ENCODE measurements at places on chromosomes 16 and 17. TPM values are rescaled to one million over a fixed set of nuclear protein-coding genes. Genes with fewer than 3 reads are reported as not detected.

DNA sequence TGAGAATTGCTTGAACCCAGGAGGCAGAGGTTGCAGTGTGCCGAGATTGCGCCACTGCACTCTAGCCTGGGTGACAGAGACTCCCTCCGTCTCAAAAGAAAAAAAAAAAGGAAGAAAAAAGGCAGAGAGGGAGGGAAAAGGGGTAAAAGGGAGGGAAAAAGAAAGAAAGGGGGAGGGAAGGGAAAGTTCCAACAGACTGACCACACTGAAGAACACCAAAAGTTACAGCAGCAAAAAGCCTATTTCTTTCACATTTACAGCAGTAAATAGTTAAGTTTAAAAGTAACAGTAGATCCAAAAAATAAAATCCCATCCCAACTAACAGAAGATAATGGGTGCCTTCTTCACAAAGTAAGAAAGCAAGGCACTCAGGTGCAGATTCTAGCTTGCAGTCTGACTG, 36.9 kb upstream of the C17orf78 start:
- no peak for DNase-seq

Gene GRB7
- 0.29 TPM for total RNA-seq

GRCh38 chr16:11046382-11046931, 102.1 kb downstream of the CLEC16A start:
- no peak for DNase-seq

DNA sequence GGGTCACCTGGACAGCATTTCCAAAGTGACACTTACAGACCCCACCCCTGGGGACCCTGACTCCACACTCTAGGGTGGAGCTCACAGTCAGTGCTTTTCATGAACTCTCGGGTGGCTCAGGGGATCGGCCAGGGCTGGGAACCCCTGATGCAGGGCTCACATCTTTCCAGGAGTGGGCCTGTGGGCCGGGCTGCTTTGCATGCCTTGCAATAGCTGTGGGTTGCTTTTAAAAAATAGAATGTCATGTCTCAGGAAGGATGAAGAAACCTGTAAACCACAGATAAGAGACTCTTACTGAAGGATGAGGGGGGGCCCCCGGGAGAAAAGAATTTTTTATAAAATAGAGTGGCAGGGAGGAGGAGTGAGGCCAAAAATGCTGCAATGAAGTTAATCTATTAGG, 40.2 kb downstream of the RBFOX3 start:
- DNase-seq: no peak

DNA sequence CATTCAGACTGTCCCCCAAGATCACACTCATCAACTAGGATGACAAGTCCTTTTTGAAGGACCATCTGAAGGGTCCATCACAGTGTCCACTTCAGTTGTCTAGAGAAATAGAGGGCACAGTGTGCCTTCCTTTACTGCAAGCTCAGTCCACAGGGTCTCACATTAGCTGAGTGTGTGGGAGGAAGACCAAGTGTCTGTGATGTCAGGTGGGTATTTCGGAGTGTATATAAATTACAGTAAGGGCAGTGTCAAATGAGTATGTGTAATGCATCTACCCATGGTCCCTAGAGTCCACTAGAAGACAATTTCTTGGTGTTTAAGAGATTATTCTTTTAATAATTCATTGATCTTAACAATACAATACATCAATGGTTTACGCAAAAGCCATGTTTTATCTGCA, 272.2 kb downstream of the CDH13 start:
- no peak for DNase-seq

Gene IGSF6
- 14.7 TPM for total RNA-seq

Gene GRAP
- 5.9 TPM for total RNA-seq

- no peak for DNase-seq
Measured at GRCh38 chr17:47363171-47363570, 39.4 kb downstream of the EFCAB13 start.

DNA sequence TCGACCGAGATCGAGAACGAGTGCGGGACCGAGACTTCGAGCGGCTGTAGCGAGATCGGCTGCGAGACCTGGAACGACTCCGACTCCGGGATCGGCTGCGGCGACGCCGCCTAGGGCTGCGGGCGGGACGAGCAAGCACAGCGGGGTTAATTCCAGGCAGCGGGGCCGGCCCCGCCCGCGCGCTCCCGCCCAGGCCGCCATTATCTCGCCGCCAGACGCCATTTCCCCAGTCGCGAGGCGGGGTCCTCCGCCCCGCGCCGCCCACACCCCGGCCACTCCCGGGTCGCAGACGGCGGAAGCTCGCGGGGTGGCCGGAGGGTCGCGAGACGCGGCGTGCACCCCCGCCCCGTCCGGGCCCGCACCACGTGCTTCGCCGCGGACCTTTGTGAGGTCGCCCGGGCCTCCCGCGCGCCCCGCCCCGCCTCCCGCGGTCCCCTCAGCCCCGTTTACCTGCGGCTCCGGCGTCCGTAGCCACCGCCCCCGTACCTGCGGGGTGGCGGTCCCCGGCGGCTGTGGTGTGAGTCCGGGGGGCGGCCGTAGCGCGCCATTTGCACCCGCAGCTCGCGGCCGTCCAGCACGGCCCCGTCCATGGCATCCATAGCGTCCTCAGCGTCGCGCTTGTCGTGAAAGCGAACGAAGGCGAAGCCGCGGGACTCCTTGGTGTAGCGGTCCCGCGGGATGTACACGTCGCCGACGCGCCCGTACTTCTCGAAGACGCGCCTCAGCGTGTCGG, 616 bp downstream of the SRSF2 start:
- peak; percentile 95 for DNase-seq

DNA sequence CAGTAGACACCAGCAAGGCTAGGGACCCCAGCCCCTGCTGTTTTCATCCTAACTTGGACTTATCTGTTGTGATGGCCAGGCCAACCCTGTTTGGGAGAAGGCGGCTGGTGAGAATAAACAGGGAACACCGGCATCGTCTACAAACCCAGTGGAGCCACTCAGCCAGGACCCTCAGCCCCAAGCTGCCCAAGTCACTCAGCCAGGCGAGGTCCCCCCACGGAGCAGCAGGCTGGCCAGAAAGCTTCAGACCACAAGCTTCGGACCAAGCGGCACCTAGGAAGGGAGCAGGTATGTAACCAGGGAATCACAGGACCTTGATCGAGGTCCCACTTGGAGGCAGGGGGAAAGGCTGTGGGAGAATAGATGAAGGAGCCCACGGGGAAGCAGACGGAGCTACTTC, 23.4 kb downstream of the RBFOX3 start:
- DNase-seq: no peak

GRCh38 chr17:51820252-51820651, 338.3 kb downstream of the CA10 start:
- DNase-seq: no peak

GRCh38 chr16:62966626-62967025, 930.4 kb upstream of the CDH8 start:
- no peak for DNase-seq

Gene GUCY2D
- not detected for total RNA-seq

- peak; percentile 60 for DNase-seq
Measured at GRCh38 chr17:36498560-36499300, 12.2 kb downstream of the ZNHIT3 start.

DNA sequence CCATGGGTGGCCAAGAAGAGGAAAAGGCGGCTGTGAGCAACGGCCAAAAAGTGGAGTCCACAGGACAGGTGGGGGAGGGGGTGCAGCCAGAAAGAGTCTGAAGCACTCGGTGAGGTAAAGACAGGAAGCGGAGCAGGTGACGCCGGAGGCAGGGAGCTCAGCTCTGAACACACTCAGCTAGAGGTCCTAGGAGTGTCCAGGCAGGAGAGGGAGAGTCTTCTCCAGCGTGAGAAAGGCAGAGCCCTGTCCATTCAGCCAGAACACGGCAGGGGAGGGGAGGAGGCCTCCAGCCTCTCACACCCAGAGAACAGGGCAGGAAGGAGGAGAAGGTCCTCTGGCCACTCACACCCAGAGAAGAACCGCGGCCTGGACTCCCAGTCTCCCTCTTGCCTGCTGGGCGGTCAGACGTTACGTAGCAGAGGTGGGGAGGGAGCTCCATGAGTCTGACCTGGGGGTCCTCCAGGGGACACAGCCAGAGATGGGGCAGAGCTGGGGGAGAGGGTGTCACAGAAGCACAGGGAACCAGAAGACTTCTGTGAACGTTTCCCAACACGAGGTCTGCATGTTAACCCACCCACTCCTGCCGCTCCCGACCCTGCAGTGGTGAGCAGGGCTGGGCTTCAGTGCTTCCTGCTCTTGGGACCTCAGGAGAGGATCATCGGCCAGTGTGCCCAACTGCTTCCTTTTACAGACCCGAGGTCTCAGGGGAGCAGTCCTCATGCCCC, 89.2 kb downstream of the ABR start:
- no peak for DNase-seq

DNA sequence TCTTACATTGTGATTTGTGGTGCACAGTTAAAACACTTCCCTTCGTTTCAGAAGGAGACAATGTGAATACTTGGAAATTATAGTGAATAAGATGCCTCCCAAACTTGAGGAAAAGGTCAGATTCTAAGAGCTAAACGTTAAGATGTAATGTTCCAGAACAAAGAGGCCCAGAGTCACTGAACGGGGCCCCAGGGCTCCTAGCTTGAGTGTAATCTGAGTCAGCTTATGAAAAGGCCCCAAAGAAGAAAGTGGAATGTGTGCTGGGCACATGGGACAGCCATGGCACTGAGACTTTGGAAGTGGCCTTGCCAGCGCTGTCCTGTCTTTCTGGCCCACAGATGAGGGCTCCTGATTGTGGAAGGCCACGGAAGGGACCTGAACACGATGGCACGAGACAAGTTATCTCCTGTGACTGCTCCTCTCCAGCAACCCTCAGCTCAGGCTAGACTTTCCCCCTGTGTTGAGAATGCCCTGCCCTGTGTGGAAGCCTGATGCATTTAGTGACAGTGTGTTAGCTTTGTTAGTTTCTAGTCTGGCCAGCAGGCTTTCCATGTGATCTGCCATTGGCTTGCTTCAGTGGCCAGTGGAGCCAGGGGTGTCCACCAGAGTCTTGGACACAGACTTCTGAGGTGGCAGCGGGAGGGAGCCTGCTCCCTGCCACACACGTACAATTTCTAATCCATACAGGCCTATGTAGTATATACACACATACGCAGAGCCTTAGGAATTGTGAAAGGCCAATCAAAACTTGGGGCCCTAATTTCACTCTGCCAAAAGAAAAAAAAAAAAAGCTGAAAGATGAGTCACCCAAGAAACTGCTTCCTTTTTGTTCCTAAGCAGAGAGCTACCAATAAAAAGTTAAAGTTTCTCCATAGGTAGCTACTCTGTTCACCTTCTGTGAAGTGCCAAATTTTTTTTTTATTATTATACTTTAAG, 13.1 kb downstream of the SPATA33 start:
- no peak for DNase-seq

Gene CHMP1A
- 64.3 TPM for total RNA-seq

- DNase-seq: no peak
Measured at GRCh38 chr17:70498631-70499030, 329.3 kb downstream of the KCNJ2 start.

- no peak for DNase-seq
Measured at GRCh38 chr16:21263640-21264570, 14.2 kb downstream of the CRYM start.

DNA sequence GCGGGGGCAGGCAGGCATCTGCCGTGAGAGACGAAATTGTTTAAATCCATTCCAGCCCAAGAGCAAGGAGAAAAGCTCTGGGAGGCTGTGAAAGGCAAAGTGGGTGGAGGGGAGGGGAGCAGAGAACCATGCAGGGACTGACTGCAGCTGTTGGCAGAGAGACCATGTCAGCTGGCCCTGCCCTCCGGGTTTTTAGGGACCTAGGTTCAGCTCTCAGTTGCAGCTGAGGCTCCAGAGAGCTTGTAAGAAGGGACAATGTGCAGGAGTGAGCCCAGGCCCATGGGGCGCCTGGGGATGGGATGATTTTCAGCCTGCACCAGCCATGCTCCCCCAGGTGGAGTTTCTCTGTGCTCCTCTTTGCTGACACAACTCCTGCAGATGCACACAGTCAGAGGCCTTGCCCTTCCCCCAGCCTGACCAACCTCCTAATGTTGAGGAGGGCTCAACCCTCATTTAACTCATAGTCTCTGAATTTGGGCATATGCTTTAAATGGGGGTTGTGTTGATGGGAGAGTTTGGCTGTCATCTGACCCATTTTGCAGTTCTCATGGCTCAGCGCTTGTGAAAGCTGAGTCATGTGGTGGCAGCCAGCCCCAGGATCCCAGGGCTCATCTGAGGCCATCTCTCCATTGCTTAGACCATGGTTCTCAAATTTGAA, 70.9 kb downstream of the PLXDC1 start:
- no peak for DNase-seq

Gene DHODH
- total RNA-seq: 8.4 TPM

Gene SYNGR3
- not detected for total RNA-seq

Gene MYH2
- not detected for total RNA-seq

- no peak for DNase-seq
Measured at GRCh38 chr17:44687756-44688155, 1.8 kb downstream of the CCDC43 start.

- no peak for DNase-seq
Measured at GRCh38 chr17:81391293-81391935, 3.8 kb upstream of the BAHCC1 start.

DNA sequence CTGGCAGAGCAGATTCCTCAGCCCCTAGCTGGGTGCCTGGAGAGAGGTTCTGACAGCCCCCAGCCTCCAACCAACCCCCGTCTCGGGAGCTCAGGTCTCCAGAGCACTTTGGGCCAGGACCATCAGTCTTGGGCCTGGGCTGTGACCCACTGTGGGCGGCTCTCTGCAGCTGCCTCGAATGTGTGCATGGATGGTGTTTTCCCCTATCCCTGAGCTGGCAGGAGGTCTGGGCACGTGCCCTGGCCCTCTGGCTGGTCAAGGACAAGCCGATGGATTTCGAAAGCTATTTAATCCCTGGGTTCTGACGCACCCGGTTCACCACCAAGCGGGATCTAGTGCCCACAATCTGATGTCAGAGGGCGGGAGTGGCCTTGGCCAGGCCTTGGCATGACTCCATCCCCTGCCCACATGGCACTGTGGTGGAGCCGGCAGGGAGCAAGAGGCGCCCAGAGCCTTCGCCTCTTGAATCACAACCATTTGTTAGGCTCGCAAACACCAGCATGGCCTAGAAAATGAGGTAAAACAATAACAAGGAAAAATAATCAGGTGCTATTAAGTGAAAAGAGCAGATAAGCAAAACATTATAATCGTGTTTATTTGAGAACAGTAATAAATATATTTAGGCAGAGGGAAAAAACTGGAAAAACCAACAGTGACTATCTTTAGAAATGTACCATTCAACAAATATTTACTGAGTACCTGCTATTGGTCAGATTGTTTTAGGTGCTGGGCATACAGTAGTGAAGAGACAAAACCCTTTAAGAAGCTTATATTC, 69.3 kb upstream of the TOB1 start:
- no peak for DNase-seq

Gene CLEC3A
- total RNA-seq: not detected
